ENCODE measurements at places on chromosomes 2 and 18.

GRCh38 chr18:41940506-41941215 lies 14.4 kb upstream of the PIK3C3 start:
- no peak for DNase-seq

- no peak for DNase-seq
These were observed 1.1 kb downstream of the SLC4A1AP start for GRCh38 chr2:27664622-27665363.

- no peak for DNase-seq
These were observed 25.4 kb upstream of the RHOB start for GRCh38 chr2:20421336-20421987.

- no peak for DNase-seq
These were observed 19.3 kb downstream of the UPP2 start for GRCh38 chr2:158120664-158121641.

DNA sequence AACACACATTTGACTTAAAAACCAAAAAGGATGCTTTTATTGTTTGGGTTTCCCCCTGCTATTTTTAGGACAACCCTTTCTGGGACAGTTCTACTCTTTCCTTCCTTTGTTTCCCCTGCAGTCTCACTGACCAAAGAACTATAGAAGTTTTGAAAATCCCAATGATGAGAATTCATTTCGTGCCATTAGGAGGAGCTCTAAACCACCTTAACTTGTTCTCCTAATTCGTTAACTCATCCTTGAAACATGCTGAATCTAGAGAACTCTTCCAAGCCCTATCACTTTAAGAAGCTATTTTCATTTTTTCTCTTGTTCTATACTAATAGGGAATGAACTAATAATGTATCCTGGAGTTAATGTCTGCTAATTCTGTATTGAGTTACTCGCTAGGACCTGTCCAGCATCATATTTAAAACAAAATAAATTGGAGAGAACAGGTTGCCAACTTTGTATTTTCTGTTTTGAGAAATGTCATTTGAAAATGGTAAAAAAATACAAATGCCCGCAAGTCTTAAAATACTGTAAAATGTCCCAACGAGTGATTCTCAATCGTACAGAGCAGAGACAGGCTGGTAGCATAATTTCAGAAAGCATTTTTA lies 62.9 kb downstream of the AFTPH start:
- no peak for DNase-seq

DNA sequence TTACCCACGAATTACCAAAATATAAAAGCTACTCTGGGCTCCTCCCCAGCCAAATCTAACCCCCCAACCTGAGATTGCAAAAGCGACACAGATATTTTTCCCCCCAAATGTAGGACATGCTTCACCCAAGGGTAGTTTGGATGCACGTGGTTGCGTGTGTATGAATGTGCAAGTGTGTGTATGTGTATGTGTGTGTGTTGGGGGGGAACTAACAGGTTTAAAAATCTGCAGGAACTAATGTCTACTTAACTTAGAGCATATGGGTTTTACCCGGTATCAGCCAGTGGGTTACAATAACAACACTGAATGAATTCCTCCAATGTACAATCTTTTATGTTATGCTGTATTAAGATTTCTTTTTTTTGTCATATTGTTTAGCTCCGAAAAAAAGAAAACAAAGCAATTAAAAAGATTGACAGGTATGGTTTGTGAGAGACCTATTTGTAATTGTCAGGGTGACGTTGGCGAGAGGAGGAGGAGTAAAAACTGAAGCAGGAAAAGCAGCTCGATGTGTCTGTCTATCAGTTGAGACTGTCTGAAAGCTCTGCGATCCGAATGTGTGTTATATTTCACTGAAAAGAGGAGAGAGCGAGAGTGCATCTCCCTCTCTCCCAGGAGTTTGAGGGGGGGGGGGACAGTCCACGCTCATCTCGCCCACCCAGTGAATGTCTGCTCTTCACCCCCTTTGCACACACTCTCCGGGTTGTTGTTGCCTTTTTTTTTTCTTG lies at the start of gene TSHZ1:
TSHZ1 (plus strand) TSS at position 524 of the 728 bp plus-strand sequence. CDS start 1,080 bp downstream, outside the sequence.
- peak; percentile 25 for DNase-seq

DNA sequence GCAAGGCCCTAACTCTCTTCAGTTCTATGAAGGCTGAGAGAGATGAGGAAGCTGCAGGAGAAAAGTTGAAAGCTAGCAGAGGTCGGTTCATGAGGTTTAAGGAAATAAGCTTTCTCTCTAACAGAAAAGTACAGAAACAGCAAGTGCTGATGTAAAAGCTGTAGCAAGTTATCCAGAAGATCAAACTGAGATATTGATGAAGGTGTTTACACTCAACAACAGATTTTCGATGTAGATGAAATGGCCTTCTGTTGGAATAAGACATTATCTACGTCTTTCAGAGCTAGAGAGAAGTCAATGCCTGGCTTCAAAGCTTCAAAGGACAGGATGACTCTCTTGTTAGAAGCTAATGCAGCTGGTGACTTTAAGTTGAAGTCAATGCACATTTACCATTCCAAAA lies 87.4 kb downstream of the PDCL3 start:
- DNase-seq, result no peak

DNA sequence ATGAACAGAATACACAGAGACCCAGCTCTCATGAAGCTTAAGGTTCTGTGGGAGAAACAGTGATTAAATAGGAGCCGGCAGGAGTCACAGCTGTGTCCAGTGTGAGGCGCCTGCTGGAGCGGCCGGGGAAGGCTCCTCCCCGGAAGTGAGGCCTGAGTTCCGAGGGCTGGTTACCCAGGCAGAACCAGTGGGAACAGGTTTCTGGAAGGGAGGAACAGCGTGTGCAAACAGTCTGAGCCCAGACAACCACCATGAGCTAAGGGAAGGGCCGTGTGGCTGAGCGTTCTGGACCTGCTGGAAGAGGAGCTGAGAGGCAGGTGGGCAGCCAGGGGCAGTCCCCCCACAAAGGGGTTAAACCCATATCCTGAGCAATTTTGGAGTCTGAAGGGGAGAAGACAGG lies 26.0 kb upstream of the NPAS2 start:
- no peak for DNase-seq

GRCh38 chr2:88521445-88522073 lies 69.1 kb upstream of the FOXI3 start:
- DNase-seq, result no peak

DNA sequence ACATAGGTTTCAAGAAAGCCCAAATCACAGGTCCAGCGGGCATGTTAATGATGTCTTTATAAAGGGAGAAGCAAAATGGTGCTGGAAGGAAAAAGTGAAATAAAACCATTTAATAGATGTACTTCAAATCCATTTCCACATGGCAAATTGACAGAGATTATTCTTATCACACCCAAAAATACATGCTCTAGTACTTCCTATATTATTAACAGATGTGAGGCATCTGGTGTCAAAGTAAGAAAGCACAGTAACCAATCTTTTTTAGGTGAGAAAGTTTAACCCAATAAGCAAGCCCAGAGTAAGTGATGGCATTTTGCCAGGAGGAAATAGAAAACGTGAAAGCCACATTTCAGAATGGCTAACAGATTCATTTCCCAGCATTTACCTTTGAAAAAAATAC lies 128.0 kb downstream of the ABCA12 start:
- DNase-seq, result no peak

- DNase-seq, result no peak
These were observed 113.9 kb downstream of the MYO5B start for GRCh38 chr18:50080932-50081560.

- no peak for DNase-seq
These were observed 253.2 kb downstream of the GLI2 start for GRCh38 chr2:120988700-120989511.

DNA sequence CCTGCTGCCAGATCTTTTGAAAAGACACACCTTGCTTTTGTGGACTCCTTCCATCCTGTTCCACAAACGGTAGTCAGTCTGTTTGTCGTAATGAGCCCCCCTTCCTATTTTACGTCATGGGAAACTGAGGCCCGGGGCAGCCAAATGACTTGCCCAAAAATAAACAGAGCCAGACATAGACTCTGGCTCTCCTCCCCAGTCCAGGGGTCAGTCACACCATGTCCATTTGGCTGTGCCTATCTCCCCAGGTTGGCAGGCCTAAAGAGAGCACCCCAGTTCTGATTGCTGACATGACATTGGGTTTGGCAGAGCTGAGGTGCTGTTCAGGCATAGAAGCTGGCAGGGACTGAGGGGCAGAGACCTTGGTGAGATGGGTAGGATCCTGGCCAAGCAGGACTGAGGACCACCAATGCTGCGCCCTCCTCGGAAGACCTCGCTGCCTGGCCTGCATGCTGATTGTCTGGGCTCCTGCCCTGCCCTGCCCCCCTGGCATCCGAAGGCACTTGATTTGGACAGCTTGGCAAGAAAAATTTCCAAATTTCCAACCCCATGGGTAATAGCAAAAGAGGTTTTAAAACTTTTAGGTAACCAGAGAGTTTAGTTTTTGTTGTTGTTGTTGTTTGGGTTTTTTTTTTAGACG lies 335.4 kb downstream of the DYSF start:
- DNase-seq, result no peak

DNA sequence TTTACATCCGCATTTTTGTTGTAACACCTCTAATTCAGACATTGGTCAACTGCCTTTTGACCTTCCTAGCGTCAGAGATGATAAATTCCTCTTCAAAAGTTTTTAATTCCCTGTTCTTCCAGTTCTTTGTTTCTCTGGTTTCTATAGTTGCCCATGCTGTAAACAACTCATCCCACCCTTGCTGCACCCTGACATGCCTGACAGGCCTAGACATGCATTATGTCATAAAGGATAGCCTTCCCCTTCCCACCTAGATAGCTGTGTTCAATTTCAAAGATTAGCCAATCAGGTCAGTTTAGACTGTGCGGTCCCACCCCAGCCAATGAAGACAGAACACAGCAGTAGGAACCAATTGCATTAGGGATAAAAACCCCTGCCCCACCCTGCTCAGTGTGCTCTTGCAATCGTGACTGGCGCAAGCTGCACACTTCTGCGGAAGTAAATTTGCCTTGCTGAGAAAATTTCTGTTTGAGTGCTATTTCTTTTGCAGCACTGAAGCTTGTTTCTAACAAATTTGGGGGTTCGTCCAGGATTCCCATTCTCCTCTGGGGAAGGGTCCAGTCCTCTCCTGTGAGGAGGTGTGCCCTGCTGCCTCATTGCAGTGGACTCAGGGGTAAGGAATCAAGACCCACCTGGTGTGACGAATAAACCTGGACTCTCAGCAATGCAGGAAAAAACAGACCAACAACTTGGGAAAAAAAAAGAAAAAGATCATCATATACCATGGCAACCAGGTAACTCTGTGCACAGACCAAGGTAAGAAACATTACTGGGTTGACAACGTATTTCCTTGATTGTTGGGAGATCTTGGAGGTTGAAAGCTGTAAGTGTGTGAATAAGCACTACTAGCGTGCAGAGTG lies 9.1 kb upstream of the SAP130 start:
- DNase-seq, result no peak

DNA sequence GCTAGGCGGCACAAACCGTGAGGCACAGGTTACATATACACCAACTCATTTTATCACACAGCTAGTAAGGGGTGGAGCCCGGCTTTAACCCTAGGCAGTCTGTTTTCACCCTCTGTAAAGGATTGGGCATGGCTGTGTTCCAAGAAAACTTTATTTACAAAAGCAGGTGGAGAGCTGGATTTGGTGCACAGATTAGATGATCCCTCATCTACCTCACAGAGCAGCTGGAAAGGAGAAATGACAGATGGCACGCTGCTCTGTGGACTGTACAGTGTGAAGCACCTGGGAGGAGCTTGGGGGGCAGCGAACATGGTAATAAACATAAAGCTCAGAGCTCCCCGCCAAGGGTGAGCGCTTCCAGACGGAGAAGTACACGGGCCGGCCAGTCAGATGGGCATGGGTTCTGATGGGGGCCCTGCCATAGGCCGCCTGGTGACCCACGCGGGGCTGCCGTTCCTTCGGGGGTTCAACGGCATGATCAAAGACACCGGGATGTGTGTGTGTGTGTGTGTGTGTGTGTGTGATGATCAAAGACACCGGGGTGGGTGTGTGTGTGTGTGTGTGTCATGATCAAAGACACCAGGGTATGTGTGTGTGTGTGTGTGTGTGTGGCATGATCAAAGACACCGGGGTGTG lies 862 bp upstream of the TMEM177 start:
- DNase-seq, result no peak

DNA sequence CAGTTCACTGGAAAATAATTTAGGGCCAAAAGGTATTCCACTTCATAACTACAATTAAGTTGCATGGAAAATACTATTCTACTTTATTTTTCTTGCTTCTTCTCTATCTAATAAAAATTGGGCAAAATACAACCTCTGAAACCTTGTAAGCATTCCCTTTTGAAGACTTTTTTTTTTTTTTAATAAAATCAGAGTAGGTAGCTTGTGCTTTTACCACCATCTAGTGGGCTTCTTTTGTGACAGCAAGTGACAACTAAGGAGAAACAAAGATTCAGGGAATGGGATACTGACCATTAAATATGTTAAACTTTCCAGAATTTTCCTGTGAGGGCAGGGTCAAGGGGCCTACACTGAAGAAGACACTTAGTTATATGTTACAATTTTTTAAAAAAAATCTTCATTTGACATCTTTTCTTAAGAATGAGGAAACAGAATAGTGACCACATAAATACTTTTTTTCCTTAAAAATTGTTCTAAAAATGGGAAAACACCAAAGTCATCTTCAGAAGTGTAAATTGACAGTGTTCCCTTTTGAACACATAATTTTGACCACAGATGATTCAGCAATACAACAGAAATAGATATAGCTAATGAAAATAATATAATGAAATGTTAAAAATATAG lies 1183.2 kb upstream of the ACVR2A start:
- DNase-seq, result no peak

GRCh38 chr2:36921984-36922383 lies 44.4 kb downstream of the STRN start:
- no peak for DNase-seq

GRCh38 chr2:173148520-173148919 lies 72.9 kb downstream of the MAP3K20 start:
- DNase-seq, result no peak

DNA sequence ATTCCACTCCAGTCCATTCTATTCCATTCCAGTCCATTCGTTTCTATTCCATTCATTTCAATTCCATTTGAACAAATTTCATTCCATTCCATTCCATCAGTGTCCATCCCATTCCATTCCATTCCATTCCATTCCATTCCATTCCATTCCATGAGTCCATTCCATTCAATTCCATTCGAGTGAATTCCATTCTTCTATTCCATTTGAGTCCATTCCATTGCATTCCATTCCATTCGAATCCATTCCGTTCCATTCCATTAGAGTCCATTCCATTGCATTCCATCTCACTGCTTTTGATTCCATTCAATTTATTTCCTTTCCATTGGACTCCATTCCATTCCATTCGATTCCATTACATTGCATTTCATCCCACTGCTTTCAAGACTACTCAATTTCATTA lies 1132.1 kb downstream of the RPIA start:
- no peak for DNase-seq

GRCh38 chr2:240685771-240686371 lies 3.2 kb upstream of the AQP12B start:
- no peak for DNase-seq

All from activated T-cell treated with anti-CD3 and anti-CD28 coated beads for 48 hours (primary cell).